ENCODE measurements at places on chromosomes 7 and 10.

DNA sequence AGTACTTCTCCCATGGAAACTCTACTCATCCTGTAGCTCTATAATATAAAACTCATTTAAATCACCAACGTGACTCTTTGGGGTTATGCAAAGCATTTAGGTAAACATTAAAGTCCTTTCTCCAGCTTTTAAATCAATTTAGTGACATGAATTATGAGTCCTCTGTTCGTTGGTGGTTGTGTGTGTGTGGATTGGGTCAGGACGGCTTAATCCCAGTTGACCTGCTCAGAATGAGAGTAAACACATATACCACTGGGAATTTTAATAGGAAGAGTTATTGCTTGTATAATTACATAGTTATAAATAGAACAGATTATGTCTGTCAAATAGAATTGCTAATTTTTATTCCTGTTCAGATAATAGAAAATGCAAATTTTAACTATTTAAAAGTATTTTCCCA, 30.7 kb upstream of the ADCY1 start:
- no peak for DNase-seq

DNA sequence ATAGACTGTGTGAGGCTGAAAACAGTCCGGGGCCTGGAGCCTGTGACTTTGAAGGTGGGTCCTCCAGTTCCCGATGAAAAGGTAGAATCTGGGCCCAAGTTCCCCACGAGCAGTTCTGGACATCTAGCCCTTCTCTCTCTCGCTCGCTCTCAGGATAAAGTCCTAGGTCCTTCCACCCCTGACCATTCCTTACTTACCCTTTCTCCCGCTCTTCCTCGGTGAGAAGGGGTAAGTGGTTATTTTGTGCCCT, 713 bp downstream of the IMMP2L start:
- peak; percentile 68 for DNase-seq

DNA sequence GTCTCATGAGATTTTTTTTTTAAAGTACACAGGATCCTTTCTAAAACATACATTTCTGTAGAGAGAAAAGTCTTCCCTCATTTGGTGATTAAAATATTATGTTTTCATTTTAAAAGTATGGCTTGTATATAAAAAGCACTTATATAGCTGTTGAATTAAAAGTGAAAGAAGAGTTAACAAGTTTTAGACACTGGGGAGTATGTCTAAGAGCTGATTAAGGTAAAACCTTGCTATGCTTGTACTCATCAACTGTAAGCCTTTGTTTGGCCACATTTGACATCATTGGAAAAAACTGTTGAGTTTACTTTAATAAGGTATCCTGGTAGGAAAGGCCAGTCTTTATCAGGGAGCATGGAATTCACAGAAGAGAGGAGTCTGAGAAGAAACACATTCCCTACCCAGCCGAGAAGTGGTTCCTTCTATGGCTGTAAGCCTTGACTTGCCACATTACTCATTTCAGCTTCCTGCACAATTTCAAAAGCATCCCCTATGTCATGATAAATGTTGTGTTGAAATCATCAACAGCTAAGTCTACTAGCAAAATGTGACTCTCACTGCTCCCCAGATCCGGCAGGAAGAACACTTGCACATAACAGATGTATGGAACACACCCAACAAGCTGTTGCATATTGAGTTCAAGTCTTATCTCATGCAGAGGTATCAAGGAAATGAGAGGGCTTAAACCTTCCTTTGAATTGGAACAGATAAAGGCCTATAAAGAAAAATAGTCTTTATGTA, 171.8 kb upstream of the CDK1 start:
- DNase-seq: no peak

GRCh38 chr10:79412516-79412915, 32.9 kb downstream of the ZCCHC24 start:
- no peak for DNase-seq

DNA sequence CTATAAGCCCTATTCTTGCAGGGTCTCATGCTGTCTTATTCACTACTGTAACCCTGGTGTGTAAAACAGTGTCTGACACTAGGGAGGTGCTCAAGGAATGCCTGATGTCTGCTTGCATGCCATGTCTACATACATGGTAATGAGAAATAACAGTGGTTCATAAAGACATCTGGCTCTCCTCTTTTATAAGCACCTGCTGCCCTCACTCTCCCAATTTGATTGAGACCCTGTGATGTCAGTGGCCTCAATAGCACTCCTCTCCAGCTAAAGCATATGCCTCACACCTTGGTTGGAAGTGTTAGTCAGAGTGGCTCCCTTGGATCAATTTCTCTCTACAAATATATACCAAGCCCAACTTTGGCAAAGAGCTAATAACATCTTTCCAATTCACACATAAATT, 30.6 kb downstream of the ANK3 start:
- no peak for DNase-seq

GRCh38 chr7:1741246-1741645, 71.2 kb downstream of the ELFN1 start:
- DNase-seq: no peak

GRCh38 chr7:138429577-138430250, 30.3 kb upstream of the TRIM24 start:
- peak; percentile 75 for DNase-seq
